ENCODE measurements at places on chromosomes 4 and X.
A peak's percentile ranks its signal among the peaks of the same experiment; 100 is the strongest.

GRCh38 chr4:122710434-122711308 lies 21.8 kb upstream of the BBS12 start:
- no peak for DNase-seq

GRCh38 chrX:10501611-10502010 lies 118.8 kb downstream of the MID1 start:
- DNase-seq: no peak

- no peak for DNase-seq
These were observed 25.8 kb downstream of the ZNF630 start for GRCh38 chrX:48045410-48046311.

- no peak for DNase-seq
These were observed 160.8 kb downstream of the MGST2 start for GRCh38 chr4:139826426-139826825.

- DNase-seq: no peak
These were observed 6.2 kb upstream of the CTBP1 start for GRCh38 chr4:1255151-1255550.

DNA sequence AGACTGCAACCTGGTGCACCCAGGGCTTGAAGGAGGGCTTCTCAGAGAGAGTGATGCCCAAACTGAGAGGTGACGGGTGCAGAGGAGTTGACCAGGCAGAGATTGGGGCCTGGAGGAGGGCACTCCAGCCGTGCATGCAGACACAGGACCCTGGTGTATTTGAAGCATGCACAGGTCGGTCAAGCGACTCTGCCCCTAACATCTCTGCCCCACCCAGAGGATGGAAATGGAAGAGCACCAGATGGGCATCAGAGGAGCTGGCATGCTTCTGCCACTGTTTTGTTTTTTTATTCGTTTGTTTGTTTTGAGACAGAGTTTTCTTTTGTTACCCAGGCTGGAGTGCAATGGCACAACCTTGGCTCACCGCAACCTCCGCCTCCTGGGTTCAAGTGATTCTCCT lies 320.9 kb downstream of the EVC2 start:
- DNase-seq: no peak

DNA sequence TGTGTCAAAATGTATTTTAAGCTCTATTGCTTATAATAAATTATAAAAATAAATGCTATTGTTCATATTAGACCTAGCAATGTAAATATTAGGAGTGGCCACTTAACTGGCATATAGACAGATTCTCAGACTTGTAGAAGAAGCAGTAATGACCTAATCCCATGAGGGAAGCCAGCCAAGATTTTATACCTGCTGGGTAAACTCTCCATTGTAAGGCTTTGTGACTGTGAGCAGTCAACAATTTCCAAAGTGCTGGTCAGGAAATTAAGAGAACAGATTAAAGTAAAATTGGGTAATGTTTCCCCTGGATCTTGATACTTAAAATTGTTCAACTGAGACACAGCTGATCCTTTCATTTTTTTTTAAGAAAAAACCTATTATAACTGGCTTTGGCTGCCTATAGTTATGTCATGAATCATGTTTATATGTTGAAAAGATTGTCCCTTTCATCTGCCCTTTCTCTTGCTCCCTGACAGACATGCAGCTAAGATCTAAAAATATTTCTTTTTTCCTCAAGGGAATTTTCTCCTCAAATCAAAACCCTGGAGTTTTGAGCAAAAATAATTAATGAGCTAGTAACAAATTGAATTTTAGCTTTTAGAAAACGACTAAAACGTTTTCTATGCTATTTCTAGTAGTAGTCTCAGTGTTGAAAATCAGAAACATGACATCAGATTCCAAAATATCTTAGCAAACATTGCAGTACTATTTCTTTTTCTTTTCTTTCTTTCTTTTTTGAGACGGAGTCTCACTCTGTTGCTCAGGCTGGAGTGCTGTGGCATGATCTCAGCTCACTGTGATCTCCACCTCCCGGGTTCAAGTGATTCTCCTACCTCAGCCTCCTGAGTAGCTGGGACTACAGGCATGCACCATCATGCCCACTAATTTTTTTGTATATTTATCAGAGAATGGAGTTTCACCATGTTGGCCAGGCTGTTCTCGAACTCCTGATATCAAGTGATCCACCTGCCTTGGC lies 77.9 kb downstream of the ADGRL3 start:
- DNase-seq: no peak

DNA sequence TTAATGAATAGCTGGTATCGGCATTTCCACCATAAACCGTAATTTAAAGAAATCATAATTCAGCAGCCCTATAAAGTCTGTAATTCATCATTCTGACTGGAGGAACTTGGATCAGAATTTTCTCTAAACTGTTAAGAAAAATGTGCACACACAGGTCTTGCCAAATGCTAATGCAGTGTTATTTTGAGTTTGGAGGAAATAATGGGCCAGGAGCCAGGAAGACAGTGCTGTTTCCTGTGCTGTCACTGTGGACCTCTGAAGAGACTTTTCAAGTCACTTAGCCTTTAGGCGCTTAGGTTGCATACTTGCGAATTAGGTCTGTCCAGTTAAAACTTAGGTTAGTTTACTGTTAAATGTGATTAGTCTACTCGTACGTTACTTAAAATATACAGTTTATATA lies 137.5 kb upstream of the ANXA3 start:
- no peak for DNase-seq

DNA sequence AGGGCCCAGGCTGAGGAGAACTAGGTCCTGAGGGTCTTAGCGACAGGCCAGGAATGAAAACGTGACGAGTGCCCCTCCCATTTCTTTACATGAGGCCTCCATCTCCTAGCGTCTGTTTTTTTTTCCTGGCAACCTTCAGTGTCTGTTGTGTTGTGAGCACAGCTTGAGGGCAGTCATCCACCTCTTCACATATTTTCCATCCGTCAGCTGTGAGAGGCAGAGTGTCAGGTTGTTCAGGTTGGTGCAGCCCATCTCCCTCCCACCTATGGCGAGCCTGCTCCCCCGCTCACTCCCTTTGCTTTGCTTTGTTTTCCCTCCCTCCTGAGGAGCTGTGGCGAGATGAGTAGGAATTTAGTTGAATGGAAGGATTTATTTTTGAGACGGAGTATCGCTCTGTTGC lies 51.7 kb upstream of the CHRNA9 start:
- no peak for DNase-seq

DNA sequence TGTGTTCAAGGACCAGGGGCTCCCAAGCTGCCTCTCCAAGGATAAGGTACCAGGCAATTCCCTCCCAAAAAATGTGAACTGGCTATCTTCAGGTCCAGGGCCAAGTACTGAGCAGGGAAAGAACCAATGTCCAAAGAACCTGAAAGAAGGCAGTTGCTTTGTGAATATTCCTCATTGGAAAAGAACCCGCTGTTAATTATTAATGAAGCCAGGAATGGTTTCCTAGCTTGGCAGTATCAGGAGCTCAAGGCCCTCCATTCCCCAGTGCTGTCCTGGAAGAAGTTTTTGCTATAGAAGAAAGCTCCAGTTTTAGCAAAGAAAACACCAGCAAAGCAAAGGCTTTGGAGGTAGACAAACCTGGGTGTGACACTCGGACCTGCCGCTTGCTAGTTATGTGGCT lies 130.0 kb upstream of the MBNL3 start:
- no peak for DNase-seq

- no peak for DNase-seq
These were observed 7.5 kb downstream of the WDR1 start for GRCh38 chr4:10108818-10109783.

DNA sequence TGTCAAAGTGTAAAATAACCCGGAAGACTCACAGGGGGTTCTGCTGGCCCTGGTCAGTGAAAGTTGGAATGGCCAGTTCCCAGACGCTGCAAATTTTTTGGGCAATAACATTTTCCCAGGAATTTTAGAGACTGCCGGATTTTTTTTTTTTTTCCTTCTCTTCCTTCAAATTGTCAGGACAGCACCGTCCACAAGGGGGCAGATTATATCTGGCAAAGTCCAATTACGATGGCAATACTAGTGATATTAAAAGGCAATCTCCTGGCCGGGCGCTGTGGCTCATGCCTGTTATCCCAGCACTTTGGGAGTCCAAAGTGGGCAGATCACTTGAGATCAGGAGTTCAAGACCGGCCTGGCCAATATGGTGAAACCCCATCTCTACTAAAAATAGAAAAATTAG lies 20.5 kb downstream of the SLC25A5 start:
- DNase-seq: peak; percentile 58

DNA sequence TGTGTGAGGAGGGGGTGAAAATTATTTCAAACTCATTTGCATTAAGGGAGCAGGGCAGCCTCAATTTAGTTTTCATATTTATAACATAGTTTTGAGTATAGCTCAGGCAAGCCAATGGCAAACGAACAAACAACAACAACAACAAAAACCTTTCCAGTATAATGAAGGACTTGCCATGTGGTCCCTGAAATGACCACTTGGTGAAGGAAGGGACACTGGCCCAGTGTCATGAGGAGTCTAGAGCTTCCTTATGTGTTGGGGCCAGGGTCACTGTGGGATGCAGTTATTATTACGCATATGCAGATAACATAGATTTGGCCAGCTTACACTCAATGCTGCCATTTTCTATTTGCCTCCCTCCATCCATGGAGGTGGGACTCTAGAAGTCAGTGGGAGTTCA lies 23.3 kb downstream of the NKX3-2 start:
- no peak for DNase-seq

GRCh38 chr4:102196221-102196620 lies 149.1 kb downstream of the SLC39A8 start:
- DNase-seq: no peak

GRCh38 chrX:152072236-152072635 lies 66.1 kb downstream of the MAGEA10 start:
- DNase-seq: no peak

DNA sequence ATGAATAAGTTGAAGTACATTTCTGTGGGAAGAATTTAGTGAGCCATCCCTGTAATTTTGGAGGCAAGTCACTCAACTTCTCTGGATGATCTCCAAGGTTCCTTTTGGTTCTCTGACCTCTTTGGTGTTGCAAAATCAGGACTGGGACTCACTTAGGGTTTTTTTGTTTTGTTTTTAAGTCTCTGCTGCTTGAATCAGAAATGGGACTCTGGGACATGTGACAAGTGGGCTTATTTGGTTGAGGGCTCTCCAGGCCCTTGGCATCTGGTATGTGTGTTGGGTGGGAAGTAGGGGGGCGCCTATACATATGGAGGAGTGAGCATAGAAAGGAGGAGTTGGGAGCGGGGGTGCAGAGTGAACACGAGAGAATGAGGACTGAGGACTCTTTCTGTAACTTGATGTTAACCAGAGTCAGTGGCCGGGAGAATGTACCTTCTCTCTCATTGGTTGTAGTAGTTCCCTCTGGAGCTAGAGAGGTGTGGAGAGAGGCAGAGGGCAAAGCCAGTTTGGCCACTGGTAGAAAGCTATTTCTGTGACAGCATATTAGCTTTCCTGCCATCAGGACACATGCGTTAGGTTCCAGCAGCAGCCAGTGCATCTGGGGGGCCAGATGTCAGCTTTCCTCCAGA lies 1.9 kb downstream of the ARHGAP10 start:
- no peak for DNase-seq

DNA sequence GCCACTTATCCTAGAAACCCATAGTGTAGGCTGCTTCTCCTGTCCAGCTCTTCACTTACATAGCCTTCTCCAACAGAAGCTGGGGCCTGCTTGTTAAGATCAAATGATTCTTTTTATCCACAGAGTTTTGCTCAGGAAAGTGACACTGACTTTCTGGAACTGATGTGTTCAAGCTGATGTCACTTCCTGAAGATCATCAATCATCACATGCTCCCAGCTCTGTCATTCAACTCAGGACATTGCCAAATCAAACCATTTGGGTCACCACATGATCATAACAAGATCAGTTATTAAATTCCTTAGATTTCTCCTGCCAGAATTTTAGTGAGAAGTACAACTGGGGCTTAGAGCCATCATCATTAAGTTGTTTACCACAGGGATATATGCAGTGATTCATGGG lies 39.4 kb downstream of the GLRA3 start:
- no peak for DNase-seq

GRCh38 chrX:5746231-5746630 lies 482.4 kb downstream of the NLGN4X start:
- DNase-seq: no peak

- no peak for DNase-seq
These were observed 46.4 kb downstream of the IL13RA1 start for GRCh38 chrX:118773782-118774181.

DNA sequence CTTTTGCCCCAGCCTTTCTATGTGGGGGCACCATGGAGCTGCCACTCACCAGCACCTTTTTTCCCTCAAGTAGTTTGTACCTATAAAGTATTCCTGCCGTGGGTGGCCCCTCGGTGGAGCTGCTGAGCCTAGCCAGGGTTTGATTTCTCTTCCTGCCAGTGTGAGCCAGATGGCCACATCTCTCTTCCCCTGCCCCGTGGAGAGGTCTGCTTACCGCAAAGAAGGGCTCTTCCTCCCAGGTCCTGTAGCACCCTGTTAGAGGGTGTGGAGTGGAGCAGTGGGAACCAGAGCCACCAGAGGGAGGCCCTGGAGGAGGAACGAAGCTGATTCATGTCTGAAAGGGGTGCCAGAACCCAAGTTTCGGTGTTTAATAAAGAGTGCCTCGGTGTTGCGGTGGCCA lies 95.4 kb downstream of the PTTG2 start:
- no peak for DNase-seq

- DNase-seq: no peak
These were observed at the start of gene MBNL3 for GRCh38 chrX:132488819-132489577. Gene MBNL3, minus strand, starts transcription at chrX:132489038. Its CDS starts 49,427 bp downstream, at chrX:132439611.

- no peak for DNase-seq
These were observed 92.4 kb upstream of the AP1S2 start for GRCh38 chrX:15946783-15947580.

GRCh38 chr4:102563000-102563399 lies 61.8 kb downstream of the NFKB1 start:
- no peak for DNase-seq

DNA sequence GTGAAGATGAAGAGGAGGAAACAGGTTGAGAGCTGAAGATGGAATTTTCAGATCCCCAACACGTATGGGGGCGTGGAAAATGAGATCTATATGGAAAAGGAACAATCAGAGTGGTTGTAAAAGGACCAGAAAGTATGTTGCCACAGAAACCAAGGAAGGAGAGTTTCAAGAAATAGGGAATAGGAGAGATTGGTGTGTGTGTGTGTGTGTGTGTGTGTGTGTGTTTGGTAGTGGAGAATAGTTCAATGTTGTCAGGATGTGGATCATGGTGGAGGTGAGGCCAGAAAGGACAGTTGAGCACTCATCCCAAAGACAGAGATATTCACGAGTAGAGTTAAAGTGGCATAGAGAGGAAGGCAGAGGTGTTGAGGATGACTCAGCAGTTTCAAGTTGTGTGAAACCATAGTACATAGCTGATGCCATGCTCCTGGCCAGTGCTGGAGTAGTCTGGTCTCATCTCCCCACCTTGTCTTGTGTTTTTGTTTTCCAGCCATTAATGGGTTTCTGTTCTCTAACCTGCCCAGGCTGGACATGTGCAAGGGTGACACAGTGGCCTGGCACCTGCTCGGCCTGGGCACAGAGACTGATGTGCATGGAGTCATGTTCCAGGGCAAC lies 36.1 kb downstream of the HEPH start:
- DNase-seq: peak; percentile 2

DNA sequence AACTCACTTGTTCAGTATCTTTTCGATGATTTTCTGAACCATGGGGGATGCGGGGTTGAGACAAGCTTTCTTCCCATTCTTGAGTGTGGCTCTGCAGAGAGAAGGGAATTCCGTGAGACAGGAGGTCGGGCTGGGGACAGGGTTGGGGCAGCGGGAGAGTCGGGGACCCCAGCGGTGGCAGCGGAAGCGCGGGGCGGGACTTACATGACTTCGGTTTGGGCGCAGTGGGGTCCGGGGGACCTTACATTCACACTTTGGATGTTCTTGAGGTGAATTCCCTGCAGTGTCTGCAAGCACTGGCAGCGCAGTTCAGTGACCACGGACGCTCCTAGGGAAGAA lies 434 bp downstream of the CXCL3 start:
- DNase-seq: no peak

GRCh38 chr4:174358829-174359228 lies 75.1 kb downstream of the CEP44 start:
- DNase-seq: no peak

GRCh38 chr4:56665781-56666180 lies 15.3 kb downstream of the HOPX start:
- no peak for DNase-seq

Measured in NCI-H460 (cell line).